Activated CD4-positive, alpha-beta T cell treated with anti-CD3 and anti-CD28 coated beads for 36 hours (primary cell): ENCODE measurements at places on chromosomes 12 and 14. TPM values are rescaled to one million over a fixed set of nuclear protein-coding genes. Genes with fewer than 3 reads are reported as not detected.

DNA sequence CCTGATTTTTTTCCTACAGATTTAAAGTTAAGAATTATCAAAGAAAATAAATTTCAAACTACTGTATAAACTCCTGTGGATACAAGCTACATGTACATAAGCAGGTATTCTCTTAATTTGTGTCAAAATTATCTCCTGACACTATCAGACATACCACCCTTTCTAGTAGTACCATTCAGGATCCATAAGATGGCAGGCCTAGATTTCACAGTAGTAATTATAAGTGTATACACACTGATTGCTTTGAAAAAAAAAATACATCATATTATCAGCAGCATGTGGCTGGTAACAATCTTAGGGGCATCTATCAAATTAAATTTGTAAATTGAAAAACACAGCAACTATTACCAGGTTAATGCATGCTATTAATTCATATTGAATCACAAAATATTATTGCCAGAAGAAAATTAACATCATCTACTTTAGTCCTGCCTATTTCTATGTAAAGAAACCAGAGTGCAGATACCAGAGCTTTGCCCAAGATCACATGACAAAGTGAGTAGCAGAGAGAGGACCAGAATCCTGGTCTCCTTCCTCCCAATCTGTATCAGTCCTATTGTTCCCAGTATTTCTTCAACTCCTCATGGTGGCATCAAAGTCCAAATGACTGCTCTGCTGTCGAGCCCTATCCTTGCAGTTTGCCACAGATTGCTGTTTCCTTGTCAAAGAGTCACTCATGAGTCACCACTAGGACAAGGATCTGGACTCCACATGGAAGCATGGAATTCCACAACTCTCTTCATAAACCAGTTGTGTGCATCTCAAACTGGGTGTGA, 27.7 kb upstream of the CALM1 start:
- no peak for DNase-seq

DNA sequence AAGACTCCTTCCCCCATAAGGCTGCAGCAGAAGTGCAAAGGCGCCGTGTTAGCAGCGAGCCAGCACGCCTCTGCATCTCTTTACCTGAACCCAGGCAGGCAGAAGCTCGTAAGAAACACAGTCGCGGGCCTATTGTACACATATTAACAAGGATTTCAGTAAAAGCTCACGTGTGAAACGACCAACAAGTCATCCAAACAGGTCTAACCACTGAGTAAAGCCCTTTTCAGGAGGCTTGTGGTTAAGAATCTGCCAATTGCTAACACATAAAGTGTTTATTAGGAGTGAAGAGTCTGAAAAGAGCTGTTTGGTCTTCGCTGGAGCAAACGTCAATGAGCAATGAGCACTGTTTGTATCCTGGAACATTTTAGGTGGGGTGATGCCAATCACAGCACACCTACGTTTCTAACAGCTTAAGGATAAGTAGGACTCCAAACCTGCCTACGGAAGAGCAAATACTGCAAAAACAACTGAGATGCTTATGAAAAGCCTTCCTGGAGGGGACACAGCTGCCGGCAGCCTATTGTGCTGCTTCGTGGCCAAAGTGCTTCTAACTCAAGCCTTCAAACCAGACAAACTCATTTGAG, 43.1 kb downstream of the PRKAB1 start:
- DNase-seq, result no peak

CRIP1 gene
- 186 TPM for total RNA-seq

LRP1-AS gene
- not detected for total RNA-seq

GRCh38 chr12:93247313-93247991, 130.3 kb upstream of the NUDT4 start:
- DNase-seq, result no peak

- DNase-seq, result no peak
Observed at GRCh38 chr14:33792009-33792719, 158.7 kb downstream of the EGLN3 start.

GRCh38 chr14:23095196-23096108, at the start of gene C14orf119:
C14orf119 (plus strand) TSS chr14:23095505; CDS start chr14:23097659, 2,154 bp downstream.
- DNase-seq, result peak; percentile 100

DNA sequence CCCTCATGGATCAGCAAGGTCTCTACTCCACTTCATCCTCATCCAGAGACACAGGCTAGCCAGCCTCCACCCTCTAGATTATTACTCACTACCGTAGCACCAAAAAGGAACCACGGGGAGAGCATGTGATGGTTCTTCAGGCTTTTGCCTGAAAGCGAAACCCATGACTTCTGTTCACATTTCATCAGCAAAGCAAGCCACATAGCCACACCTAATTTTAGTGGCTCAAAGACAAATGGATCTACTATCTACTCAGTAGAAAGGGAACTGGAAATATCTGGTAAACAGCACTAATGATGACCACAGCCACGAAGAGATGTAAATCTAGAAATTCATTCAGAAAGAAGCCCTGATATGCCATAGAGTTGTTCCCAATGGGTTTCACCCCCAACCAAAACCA, 51.4 kb downstream of the VCPKMT start:
- DNase-seq, result peak; percentile 80

KCNA5 gene
- not detected for total RNA-seq

KRT6C gene
- total RNA-seq, result not detected

GRCh38 chr12:123512838-123513665, 20.5 kb downstream of the RILPL1 start:
- DNase-seq, result no peak

GRCh38 chr12:101018540-101018939, 191.5 kb downstream of the SLC5A8 start:
- DNase-seq, result no peak

DNA sequence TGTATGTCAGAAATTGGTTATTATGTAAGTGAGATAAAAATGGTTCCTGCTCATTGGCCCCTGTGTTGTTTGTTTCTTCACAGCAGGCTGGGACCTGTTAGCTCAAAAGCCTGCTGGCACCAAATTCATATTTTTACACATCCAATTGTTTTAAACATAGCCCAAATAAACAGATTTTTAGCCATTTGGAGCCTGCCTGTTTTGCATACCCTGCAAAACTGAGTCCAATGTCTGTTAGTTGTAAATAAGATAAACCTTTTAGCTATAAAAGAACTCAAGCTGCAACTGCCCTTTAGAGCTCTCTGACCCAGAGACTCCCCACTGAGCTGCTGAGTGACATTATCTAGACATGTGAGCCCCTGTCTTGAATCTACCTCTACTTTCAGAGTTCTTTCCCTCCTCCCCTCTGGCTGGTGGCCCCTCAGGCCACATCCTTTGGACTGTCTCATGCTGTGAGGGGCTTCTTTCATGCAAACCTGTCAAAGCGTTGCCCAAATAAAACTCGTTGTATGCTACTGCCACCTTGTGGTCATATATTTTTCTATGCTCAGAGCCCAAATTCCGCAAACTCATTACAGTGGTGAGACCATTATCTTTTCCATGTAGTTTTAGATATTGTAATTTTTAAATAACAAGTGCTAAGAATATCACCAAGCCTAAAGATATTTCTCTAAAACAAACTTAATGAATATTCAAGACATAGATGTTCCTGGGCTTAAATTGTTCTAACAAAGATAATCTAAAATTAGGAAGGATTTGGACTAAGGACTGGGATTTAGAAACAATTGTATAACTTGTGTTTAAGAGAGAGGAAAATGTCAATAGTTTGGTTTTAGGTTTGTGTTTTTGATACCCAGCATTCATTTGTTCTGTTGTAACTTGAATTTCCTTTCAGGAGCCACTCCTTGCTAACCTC, 337.9 kb downstream of the AACS start:
- DNase-seq, result no peak
